ENCODE measurements at places on chromosomes 11 and 22. TPM values are rescaled to one million over a fixed set of nuclear protein-coding genes. Genes with fewer than 3 reads are reported as not detected.

The MS4A3 gene
- total RNA-seq, result not detected

The CHRM1 gene
- not detected for total RNA-seq

The CARD16 gene
- 24.5 TPM for total RNA-seq

The BAIAP2L2 gene
- 1.1 TPM for total RNA-seq

The DDX25 gene
- total RNA-seq, result 0.12 TPM

The ACAD8 gene
- 16.2 TPM for total RNA-seq

The RAD9A gene
- total RNA-seq, result 4.8 TPM

The SPDYC gene
- total RNA-seq, result not detected

The XKR3 gene
- total RNA-seq, result not detected

The OR5T3 gene
- not detected for total RNA-seq

The MRGPRE gene
- not detected for total RNA-seq

The ELF5 gene
- total RNA-seq, result not detected

The RASD2 gene
- total RNA-seq, result not detected

The MMP13 gene
- not detected for total RNA-seq

The ADORA2A gene
- 15.0 TPM for total RNA-seq

The DEUP1 gene
- total RNA-seq, result not detected

The SCGB2A2 gene
- not detected for total RNA-seq

The OR6M1 gene
- total RNA-seq, result not detected

The DKK3 gene
- total RNA-seq, result 293 TPM

The RBMXL2 gene
- total RNA-seq, result 0.08 TPM

The OPCML gene
- 0.08 TPM for total RNA-seq

The KRTAP5-1 gene
- not detected for total RNA-seq

The ASRGL1 gene
- 1.1 TPM for total RNA-seq

The OR4X1 gene
- total RNA-seq, result not detected

The SLN gene
- total RNA-seq, result not detected

The P2RX6 gene
- 0.47 TPM for total RNA-seq

The PANX3 gene
- total RNA-seq, result not detected

The CATSPER1 gene
- 0.68 TPM for total RNA-seq

The TREH gene
- 0.08 TPM for total RNA-seq

The PSMA1 gene
- total RNA-seq, result 148 TPM

The TMEM191B gene
- 0.60 TPM for total RNA-seq

The P2RY6 gene
- total RNA-seq, result 0.12 TPM

The OR2AG1 gene
- not detected for total RNA-seq

The MRGPRX4 gene
- total RNA-seq, result not detected

The GRIK4 gene
- total RNA-seq, result 0.12 TPM

The SLC22A25 gene
- not detected for total RNA-seq

The PHOX2A gene
- not detected for total RNA-seq

The VPREB1 gene
- total RNA-seq, result not detected

The OR5A1 gene
- total RNA-seq, result not detected

The PLEKHA7 gene
- total RNA-seq, result not detected

The ZNF70 gene
- total RNA-seq, result 3.5 TPM

The OR10D3 gene
- total RNA-seq, result not detected

The KCNA4 gene
- total RNA-seq, result 0.59 TPM

The NEFH gene
- total RNA-seq, result 0.08 TPM

All from smooth muscle cell of the coronary artery (primary cell).